Osteocyte (in vitro differentiated cells): ENCODE measurements at places on chromosomes 7 and 10.

- H3K27ac ChIP-seq, result peak overlapping the region; percentile 15
- H3K36me3 ChIP-seq, result peaks cover 4% of the 10 kb centered on the region
- H3K27me3 ChIP-seq, result no peaks in the 10 kb centered on the region
- H3K4me3 ChIP-seq, result no peak overlapping the region
- no peak for DNase-seq
These were observed 48.9 kb downstream of the PUS7 start for GRCh38 chr7:105473163-105473562.

DNA sequence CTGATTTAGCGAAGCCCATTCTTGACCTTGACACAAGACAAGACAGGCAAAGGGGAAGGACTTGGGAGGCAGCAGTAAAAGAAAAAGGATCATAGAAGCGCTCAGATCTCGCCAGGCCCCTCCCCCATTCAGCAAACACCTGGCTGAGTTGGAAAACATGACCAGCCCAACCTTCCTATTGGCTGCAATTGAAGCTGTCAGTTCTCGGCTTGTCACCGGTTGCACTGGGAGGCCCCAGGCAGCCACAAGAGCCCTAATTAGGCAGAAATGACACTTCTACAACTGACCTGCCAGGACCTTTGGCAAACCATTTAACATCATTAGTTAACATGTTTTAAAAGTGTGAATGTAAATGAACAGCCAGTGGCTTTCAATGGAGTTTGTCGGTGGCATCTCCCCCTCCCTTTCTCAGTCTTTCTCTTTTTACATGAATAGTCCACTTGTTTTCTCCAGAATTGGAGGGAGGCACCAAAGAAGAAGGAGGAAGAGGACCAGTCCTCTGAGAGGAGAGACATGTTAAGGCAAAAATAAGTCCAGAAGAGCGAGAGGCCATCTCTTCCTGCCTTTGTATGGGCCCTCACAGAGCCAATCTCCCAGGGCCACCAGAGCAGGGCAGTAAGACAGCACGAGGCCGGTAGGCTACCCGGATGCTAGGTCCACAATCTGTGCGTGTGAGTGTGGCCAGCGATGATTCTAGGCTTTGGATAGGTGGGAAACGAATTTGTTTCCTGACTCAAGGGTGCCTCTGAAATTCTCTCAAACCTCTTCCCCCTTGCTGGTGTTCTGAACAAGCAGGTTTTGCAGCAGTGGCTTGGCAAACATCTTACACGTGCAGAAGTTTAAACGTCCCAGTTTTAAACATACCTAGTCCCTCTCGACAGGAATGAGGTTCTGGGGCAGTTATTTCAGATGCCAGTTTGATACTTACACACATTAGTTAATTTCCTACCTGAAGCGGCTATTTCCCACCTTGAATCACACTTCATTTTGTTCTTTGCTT lies 15.0 kb upstream of the ENO4 start:
- H3K27ac ChIP-seq, result no peak overlapping the region
- no peak overlapping the region for H3K4me3 ChIP-seq
- peak; percentile 36 for DNase-seq
- H3K27me3 ChIP-seq, result no peaks in the 10 kb centered on the region

GRCh38 chr7:151248346-151249033 lies at the start of gene SMARCD3:
TSS of gene SMARCD3 (minus strand) at chr7:151248694. CDS start at chr7:151248562, 132 bp downstream.
- no peak for DNase-seq
- H3K36me3 ChIP-seq, result no peaks in the 10 kb centered on the region
- H3K4me1 ChIP-seq, result peaks cover 72% of the 10 kb centered on the region
- H3K27ac ChIP-seq, result peak within 1 kb of the TSS; percentile 100

DNA sequence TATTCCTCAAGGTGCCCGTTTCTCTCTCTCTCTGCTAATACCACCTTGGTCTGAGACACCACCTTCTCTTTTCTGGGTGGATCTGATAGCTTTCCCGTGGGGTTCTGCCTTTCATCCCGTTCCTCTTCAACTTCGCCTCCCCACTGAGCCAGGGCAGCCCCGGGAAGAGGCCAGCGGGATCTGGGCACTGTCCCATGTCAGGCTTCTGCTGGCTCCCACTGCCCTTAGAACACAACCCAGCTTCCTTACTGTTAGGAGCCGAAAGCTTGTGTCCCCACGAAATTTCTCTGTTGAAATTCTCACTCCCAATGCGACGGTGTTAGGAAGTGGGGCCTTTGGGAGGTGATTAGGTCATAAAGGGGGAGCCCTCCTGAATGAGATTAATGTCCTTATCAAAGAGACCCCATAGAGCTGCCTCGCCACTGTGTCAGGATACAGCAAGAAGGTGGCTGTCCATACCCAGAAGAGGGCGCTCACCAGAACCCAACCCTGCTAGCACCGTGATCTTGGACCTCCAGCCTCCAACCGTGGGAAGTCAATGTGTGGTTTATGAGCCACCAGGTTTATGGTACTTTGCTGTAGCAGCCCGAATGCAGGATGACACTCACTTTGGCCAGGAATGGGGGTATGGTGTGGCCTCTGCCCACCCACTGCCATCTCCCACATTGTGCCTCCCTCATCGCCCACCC lies 79.2 kb downstream of the CAMK1D start:
- peaks cover 3% of the 10 kb centered on the region for H3K36me3 ChIP-seq
- no peak overlapping the region for H3K4me3 ChIP-seq
- no peaks in the 10 kb centered on the region for H3K4me1 ChIP-seq
- no peak overlapping the region for H3K27ac ChIP-seq
- no peak for DNase-seq
